ENCODE measurements at places on chromosomes 7 and 10.

DNA sequence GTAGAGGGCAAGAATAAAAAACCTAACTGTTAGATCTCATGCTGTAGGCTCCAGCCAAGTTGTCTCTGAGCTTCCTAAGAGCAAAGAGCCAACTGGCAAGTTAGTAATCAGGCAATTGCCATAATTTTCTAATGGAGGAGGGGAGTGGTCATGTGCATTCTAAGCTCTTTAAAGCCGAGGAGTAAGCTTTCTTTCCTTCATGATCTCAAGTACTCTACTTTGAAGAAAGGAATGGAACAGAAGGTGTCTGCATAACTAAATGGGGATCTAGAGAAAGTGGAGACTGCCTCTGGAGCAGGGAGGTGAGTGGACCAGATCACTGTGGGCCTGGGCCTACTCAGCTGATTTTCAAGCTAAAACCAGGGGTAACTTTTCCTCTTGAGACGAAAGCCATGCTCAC lies 37.7 kb upstream of the TOMM7 start:
- no peak for DNase-seq

GRCh38 chr7:49488573-49488972 lies 284.9 kb upstream of the VWC2 start:
- no peak for DNase-seq

DNA sequence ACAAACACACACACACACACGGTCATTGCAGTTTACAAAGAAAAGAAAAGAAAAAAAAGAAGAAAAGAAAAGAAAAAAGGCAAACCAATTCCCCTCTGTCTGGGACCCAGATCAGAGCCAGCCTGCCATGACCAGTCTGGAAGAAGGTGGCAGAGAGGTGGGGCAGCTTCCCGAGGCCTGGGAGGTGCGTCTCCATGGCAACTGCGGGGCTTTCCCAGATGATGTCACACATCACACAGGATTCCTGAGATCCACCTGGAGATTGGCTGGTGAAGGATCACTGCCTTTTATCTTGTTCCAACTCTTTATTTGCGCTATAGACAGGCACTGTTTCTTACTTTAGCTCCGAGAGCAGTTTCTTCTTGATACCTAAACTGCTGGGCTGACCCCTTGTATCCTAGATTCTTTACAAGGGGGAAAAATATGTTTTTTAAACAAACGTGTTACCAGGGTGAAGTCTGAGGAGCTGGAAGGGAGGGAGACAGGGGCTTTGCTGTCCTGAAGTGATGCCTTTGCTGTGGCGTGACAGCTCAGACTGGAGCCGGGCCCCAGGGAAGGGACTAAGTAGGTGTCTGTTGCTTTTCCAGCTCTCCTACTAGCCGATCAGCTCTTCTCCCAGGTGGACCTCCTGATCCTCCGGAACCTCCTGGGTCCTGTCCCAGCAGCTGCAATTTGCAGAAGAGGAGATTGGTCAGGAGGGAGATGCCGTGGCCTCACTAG lies 298.5 kb downstream of the KLF6 start:
- DNase-seq: no peak

GRCh38 chr7:27032839-27033238 lies 63.0 kb downstream of the HOXA1 start:
- no peak for DNase-seq

DNA sequence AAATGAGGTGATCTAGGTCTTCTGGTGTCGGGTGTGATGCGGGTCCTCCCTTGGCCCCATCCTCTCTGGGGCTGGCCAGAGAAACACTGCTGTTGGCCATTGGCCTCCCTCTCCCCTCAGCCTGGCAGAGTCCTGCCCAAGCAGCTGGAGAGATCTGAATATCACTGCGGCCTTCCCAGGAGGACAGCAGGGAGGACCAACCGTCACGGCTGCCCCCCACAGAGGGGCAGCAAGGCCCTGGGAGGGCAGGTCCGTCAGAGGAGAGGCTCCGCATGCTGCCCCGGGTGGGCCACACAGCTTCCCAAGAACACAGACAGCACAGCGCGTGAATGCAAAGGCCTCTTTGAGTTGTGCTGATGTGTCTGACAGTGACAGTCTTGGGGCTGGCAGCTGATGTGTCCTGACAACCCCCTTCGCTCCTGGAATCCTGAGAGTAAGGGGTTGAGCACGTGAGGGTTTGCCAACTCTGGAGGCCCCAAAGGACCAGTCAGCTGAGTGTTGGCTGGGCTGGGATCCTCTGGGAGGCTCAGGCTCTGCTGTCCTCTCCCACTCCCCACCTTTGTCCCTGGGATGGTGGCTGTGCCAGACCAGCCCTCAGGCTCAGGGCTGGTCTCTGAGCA lies 132.5 kb upstream of the UNC5B start:
- no peak for DNase-seq

DNA sequence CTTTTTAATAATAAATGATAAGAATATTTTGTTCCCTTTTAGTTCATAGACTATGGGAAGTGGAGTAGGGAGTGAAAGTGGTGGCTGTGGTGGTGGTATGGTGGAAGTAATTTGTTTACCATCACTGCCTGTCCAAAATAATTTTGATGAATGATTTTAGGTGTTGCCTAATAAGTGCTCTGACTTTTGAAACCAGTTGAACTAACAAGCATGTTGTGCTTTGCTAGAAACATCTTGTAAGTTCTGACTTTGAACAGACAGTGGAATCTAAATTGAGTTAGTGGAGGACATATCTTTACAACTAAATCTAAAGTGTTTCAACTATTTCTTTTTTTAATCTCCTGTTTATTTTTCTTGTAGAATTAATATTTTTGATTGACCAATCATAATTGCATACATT lies 49.7 kb downstream of the ZEB1 start:
- DNase-seq: no peak

DNA sequence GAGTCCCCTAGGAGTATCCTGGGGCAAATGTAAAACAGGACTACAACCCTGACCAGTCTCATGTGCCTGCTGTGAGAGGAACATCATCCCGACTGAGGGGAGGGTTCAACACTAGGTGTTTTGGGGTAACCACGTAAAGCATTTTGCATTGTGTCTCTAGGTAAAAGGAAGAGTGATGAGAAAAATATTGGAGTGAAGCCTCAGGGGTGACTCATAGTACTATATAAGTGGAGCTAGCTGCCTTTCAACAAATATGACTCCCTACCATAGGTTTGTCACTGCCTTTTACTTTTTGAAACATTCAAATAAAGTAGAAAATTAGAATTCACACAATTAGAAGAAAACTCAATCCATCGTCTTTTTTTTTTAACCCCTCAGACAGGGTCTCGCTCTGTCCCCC lies 2.6 kb upstream of the CAMK2G start:
- DNase-seq: no peak

DNA sequence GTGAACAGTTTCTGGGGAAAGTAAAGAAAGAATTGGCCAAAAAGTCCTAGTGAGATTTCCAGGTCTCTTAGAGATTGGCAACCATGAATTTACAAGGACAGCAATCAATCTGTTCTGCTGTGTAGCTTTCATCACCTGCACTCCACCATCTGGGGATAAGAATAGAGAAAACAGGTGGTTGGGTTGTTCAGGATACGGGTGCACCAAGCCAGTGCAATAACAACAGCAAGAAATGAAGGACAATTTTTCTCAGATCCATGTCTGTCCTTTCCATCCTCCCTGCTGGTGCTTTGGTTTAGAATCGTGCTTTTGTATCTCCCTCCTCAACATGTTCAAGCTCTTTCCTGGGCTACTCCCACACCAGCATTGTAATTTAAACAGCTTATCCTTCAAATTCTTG lies 787.7 kb downstream of the GRID1 start:
- no peak for DNase-seq

- no peak for DNase-seq
Observed at GRCh38 chr10:28939281-28940157, 262.2 kb downstream of the BAMBI start.

Data from stimulated activated CD4-positive, alpha-beta T cell treated with anti-CD3 and anti-CD28 coated beads, Interleukin-1b, Interleukin-23, amount 100 ng/mL, for 4 hours (primary cell).